Cardiac fibroblast (primary cell): ENCODE measurements at places on chromosomes 5 and 9.
A peak's percentile ranks its signal among the peaks of the same experiment; 100 is the strongest.

DNA sequence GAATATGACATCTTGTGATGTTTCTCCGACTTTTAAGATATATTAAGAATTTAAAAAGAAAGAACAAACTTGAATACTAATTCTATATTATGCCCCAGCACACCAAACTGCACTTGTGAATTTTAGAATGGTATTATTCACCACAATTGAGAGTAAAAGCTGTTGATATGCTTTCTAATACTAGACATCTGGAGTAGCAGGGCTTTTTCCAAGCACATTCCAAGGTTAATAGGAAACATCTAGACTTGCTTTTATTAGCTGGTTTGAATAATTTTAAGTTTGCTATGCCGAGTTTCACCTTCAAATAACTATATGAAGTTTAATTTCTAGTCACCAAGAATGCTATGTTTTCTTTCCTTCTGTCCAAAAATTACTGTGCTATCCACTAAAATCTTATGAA is 13.5 kb downstream of the NREP start:
- no peak for DNase-seq

GRCh38 chr9:126833710-126834345 is 26.6 kb upstream of the ZBTB34 start:
- DNase-seq: no peak

GRCh38 chr5:158958021-158958994 is 141.4 kb downstream of the EBF1 start:
- no peak for DNase-seq

DNA sequence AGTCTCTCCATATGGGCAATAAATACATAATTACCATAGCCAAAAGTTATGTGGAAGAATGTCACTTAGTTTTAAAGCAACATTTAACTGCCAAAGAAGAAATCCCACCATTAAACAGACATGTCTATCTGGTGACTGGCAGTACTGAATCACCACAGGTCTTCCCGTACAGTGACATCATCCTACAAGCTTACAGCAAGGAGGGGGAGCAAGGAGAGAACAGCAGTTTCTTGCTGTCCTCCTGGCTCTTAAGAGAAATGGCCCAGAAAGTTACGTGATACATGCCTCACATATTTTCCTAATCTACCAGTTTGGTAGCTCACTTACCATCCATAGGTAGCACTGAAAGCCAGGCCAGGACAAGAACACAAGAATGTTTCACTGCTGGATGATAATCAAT is 671.0 kb downstream of the DMRTA1 start:
- no peak for DNase-seq

GRCh38 chr5:138841531-138841930 is 33.6 kb downstream of the LRRTM2 start:
- DNase-seq: no peak

GRCh38 chr9:6354072-6354686 is 26.0 kb downstream of the TPD52L3 start:
- peak; percentile 87 for DNase-seq

- DNase-seq: peak; percentile 41
These were observed 28.5 kb upstream of the CETN3 start for GRCh38 chr5:90438100-90438499.

DNA sequence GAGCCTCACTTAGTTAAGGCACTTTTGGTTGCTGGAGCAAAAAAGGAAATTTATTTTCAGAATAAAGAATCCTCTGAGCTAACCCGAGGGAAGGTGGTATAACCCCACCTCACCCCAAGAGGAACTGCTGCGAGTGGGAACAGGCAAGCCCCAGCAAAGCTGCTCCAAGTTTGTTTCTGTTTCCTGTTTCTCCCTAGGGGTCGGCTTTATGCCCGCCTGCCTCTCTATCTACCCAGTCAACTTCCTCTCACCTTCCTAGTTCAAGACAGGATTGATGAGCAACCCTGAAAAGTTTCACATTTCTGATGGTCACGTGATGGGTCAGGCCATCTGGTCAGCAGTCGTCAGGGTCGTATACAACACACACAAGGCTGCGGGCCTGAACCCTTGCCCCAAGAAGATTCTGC is 31.1 kb downstream of the TRIO start:
- DNase-seq: no peak

DNA sequence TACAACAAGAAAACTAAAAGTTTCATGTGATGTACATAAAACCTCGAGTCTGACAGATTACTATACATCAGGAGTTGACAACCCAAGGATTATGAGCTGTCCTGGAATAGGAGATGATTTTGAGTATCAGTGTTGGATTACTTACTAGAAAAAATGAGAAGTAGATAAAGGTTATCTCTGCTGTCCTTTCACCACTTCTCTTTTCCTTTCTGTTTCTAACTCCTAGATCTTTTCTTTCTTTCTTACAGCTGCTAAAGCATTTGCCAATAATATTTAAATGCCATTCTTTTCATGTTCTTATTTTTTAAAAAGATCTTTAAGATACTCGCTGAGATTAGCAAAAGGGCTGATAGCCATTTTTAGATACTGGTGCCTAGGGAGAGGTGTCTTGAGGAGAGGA is 14.8 kb downstream of the RBM27 start:
- DNase-seq: no peak

DNA sequence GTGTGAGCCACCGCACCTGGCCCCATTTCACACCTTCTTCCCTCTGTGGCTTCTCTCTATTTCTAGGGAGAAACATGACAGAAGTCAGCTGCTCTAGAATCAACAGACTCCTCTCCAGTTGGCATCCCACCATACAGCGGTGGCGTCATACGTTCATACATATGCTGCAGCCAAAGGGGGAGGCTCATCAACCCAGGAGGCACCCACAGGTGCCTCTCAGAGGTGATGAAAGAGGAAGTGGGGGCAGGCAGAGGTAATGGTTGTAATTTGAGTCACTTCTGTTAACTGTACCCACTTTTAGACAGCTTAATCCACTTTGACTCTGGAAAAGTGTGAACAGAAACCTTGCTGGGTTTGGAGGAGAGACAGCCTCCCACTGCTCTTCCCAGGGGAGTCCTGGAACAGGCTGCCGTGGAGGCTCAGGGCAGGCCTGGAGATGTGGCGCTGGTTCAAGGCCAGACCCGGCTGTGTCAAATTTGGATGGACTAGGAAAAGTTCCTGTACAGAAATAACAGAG is 47.3 kb upstream of the SUB1 start:
- no peak for DNase-seq

GRCh38 chr9:96450613-96451528 is 902 bp downstream of the HABP4 start:
- DNase-seq: peak; percentile 29

GRCh38 chr5:138824924-138825863 is 49.9 kb downstream of the LRRTM2 start:
- peak; percentile 36 for DNase-seq
